ENCODE measurements at places on chromosomes 13 and 19.

DNA sequence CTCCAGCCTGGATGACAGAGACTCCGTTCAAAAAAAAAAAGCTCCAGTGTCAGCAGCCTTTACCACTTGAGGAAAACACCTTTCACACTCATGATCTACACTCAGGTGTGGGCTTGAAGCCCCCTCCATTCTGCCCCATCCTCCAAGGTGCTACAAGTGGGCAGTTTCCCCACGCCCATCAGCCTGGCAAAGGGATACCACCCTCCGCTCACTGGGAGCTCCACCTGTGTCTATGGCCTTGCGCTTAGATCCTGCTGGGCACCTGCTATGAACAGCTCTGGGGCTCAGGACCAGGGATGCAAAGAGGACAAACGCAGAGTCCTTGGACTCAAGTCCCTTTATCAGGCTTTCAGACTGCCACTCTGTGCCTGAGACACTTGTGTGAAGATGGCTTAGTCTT, 127.8 kb downstream of the CRYL1 start:
- no peak for DNase-seq

- DNase-seq = no peak
Observed at GRCh38 chr13:91825516-91825915, 427.1 kb downstream of the GPC5 start.

- DNase-seq = peak; percentile 52
Observed at GRCh38 chr13:41019011-41019487, at the start of gene ELF1. Gene ELF1, minus strand, starts transcription at chr13:41019316. Its CDS starts 37,262 bp downstream, at chr13:40982054.

DNA sequence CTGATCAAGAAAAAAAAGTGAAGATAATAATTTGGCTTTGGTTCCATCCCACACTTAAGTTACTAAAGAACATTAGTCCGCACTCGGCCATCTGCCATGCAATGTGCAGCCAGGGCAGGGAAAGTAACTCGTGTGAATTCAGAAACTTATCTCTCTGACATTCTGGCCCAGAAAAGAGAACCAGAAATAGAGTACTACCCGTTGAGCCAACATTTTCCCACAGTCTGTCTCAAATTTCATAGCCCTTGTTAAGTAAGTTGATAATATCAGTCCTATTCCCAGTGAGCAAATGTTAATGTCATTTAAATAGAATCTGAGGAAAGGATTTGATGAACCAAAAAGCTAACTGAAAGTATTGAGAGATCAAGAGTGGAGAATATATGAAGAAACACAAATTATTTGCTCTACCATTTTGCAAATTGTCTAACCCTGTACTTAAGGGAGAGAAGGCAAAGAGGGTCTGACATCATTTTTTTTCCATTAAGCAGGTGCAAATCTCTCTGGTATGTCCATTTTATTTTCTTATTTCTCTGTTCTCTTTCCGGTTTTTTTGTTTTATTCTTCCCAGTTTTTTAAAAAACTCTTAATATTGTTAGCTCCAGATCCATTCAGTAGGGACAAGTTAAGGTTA, 156.3 kb downstream of the NDFIP2 start:
- no peak for DNase-seq

- DNase-seq = no peak
Observed at GRCh38 chr19:2652504-2653099, 49.9 kb downstream of the GNG7 start.

GRCh38 chr13:43596924-43597598, 189.7 kb downstream of the ENOX1 start:
- DNase-seq = no peak

DNA sequence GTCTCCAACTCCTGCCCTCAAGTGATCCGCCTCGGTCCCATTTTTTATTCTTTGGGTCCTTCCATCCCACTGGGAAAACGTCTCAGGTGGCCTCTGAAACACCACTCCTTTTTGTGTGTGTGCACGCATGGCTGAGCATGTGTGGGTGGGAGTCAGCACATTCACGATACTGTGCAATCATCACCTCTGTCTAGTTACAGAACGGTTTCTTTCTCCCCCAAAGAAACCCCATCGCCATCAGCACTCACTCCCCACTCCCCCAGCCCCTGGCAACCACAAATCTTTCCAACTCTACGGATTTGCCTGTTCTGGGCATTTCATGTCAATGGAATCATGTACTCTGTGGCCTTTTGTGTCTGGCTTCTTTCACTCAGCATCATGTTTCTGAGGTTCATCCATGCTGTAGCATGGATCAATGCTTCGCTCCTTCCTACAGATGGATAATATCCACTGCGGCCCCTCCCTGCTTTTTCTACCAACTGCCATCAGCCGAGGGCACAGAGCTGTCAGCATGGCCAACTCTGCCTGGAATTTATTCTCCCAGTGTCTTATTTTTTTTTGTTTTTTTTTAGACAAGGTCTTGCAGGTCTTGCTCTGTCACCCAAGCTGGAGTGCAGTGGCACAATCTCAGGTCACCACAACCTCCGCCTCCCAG, 9.7 kb downstream of the F2RL3 start:
- DNase-seq = no peak

GRCh38 chr19:49301165-49301865, 23.7 kb downstream of the SLC6A16 start:
- DNase-seq = peak; percentile 81

GRCh38 chr13:104833221-104833620, 1702.2 kb downstream of the EFNB2 start:
- DNase-seq = no peak

DNA sequence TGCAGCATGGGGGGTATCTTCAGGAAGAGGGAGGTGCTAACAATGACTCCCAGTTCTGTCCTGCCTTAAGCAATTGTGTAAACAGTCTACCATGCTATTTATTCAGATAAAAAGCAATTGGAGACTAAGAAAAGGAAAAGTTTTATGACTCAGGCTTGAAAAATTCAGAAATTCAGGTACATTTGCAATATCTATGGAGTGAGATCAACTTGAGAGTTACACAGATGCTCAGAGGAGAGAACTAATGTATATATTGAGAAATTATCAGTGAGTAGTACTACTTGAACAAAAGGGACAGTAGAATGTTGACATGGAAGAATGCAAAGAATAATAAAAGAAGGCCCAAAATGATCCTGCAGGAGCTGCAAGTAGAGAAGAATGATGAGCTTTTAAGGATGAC, 277.6 kb upstream of the DACH1 start:
- DNase-seq = no peak
